ENCODE measurements at places on chromosomes 7 and 10.

DNA sequence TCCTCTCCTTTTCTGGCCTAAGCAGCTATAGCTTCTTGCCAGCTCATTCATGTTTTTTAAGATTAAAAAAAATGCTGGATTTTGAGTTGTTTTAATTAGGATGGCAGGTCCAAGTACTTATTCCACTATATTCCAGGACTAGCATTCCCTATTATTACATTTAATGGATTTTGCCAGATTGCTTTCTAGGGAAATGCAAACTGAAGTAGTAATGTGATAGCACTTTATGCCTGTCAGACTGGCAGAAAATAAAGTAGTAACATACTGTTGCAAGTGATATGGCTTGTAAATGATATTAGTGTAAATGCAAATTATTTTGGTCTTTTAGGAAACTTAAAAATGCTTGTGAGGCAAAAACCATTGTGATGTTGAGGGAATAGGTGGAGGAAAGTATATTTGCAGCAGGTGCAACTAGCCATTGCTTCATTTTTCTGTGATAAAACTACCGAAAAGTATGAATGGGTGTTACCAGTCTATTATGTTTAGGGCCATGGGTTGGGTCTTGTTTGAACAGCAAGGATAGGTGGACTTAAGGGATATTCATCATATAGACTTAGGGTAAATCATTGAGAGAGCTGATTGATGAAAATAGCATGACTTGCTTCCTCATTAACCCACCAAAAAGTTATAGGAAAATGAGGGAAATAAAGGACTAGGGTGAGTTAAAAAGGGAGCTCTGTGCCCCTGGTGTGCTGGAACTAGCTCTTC is 19.9 kb downstream of the ZNRF2 start:
- DNase-seq, result no peak

DNA sequence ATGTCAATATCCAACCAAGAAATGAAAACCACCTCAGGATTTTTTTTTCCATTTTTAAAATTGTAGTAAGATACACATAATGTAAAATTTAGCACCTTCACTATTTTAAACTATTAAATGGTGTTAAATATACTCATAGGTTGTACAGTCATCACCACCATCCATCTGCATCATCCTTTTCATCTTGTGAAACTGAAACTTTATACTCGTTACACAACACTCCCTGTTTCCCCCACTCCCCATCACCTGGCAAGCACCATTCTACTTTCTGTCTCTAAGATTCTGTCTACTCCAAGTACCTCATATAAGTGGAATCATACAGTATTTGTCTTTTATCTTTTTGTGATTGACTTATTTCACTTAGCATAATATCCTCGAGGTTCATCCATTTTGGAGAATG is 335.2 kb upstream of the NPSR1 start:
- no peak for DNase-seq

DNA sequence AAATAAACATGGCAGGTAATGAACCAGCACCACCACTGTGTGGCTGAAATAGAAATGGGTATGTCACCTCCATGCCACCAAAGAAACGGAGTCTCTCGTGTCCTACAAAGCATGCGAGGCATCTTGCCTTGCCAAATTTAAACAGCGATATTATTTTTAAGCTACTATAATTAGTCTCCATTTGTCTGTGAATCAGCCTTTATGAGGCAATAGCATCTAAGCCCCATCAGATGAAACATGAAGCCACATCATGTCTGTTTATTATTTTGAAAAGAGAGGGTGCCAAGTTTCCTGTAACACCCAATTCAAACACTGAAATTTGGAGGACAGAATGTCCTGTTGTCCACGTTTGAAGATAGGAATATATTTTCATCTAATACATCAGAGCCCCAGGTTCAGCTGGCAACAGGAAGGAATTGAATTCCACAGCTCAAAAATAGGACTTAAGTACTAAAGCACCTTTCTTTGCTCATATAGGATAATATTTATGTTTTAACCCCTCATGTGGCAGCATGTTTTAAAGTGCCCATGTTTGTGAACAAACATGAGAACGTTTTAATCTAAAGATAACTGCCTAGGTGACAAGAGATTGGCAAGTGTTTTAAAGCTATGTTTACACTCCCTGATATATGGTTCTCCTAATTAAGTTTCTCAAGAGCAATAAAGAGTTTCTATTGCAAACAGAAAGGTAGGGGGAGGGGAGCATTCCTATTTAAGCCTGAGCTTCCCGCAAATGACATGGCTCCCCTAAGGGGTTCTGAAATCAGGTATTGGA is 86.8 kb downstream of the SORBS1 start:
- DNase-seq, result no peak

GRCh38 chr10:7435674-7436073 is 24.8 kb upstream of the SFMBT2 start:
- DNase-seq, result no peak

DNA sequence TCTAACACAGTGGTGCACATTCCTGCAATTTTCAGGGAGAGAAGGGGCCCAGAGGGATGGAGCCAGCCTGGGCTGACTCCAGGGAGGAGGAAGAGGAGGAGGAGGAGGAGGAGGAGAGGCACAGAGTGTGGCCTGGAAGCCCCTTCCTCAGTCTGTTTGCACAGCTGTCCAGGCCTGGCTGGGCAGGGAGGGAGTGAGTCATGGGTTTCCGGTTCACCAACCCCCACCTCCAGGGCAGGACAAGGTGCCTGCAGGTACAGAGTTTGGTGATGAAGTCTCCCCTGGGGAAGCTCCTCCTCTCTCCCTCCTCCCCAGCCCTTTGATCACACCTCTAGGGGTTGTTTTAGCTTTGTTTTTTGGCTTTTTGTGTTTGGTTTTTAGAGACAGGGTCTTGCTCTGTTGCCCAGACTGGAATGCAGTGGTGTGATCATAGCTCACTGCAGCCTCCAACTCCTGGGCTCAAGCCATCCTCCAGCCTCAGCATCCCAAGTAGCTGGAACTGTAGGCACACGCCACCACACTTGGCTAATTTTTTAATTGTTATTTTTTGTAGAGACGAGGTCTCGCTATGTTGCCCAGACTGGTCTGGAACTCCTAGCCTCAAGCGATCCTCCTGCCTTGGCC is 77.5 kb upstream of the CUX1 start:
- DNase-seq, result no peak

- no peak for DNase-seq
Observed at GRCh38 chr10:68086910-68087684, 12.0 kb upstream of the HERC4 start.

DNA sequence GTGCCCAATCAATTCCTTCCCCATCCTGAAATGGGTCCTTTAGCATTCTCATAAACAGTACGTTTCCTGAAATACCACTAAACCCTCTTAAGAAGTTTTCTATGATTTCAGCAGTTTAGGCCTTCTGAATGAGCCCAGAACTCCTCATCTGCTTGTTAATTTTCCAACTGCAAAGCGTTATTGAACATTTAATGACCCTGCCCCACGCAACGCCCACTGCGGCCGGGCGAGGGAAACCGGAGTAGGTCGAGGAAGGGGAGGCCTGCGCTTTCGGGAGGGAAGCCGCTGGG is 608 bp upstream of the UBN2 start:
- no peak for DNase-seq

DNA sequence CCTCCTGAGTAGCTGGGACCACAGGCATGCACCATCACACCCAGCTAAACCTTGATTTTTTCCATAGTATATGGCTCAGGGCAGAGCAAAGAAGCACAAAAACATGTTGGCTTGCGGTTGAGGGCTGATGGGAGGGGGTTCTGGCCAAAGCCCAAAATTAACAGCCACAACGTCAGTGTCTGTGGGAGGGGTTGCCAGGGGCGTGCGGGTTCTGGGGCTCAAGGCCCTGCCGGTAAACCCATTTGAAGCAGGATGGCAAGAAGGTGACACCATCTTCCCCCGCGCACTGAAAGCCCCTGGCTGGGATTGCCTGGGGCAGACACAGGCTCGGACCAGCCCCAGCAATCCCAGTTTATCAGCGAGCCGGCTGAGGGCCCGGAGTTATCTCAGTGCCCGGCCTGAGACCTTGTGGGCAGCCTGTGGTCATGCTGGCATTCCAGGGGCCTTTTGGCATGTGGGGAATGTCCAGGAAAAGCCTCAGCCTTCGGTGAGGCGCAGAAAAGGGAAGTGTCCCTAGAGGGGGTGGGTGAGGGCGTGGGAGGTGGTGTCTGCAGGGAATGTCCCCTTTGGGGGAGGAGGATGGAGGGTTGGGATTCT is 167.7 kb upstream of the TNRC18 start:
- no peak for DNase-seq

DNA sequence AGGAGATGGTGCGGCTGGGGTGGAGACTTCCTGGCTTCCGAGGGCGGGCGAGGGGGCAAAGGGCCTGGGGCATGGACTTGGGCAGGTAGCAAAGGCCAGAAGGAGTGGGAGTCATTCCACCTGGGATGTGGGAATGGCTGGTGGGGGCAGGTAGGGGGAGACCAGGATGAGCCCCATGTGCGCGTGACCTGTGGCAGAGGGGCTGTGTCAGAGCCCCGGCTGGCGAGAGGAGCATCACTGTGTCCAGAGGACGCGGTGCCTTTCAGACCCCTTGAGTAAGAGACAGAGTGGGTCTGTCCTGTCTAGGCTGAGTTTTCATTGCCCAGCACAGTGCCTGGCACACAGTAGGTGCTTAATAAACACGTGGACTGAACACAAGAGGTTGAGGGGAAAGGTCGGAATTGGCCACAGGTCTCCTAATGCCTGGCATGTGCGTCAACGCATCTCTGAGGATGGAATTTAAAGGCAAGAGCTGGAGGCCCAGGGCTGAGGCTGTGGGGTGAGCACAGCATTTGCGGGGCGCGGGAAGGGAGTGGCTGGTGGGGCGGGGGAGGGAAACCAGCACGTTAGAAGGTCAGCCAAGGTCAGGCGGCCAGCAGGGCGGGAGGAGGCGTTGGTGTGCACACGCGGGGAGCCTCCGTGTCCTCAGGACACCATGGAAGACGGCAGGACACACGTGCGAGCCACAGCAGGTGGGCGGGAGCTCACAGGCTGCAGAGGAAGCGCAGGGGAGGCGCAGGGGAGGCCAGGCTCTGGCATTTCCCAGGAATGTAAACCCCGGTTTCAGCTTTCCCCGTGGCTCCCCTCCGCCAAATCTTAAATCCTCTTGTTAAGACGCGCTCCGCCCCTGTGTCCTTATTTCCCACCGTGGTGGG is 51.8 kb downstream of the CUX1 start:
- no peak for DNase-seq

DNA sequence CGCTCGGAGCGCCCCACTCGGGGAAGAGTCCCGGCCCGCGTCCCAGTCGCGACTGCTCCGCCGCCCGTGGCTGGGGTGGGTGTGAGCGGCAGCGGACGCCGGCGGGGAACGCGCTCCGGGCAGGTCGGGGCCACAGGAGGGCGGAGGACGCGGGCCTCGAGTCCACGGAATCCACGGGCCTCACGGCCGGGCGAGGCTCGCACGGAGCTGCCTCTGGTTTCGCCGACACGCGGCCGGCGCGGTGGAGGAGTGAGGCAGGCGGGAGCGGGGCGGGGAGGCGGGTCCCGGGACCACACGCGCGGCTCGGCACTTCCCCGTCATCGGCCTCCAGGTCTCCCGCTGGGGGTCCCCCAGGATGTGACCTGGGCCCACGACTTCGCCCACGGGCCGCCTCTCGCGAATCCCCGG is 533 bp upstream of the NKX6-2 start:
- no peak for DNase-seq

- no peak for DNase-seq
Observed at GRCh38 chr7:17275749-17276671, 22.4 kb upstream of the AHR start.

- DNase-seq, result no peak
Observed at GRCh38 chr7:28958235-28958979, at the start of gene TRIL. Gene TRIL, minus strand, starts transcription at chr7:28958330. Its CDS starts 284 bp downstream, at chr7:28958046.

DNA sequence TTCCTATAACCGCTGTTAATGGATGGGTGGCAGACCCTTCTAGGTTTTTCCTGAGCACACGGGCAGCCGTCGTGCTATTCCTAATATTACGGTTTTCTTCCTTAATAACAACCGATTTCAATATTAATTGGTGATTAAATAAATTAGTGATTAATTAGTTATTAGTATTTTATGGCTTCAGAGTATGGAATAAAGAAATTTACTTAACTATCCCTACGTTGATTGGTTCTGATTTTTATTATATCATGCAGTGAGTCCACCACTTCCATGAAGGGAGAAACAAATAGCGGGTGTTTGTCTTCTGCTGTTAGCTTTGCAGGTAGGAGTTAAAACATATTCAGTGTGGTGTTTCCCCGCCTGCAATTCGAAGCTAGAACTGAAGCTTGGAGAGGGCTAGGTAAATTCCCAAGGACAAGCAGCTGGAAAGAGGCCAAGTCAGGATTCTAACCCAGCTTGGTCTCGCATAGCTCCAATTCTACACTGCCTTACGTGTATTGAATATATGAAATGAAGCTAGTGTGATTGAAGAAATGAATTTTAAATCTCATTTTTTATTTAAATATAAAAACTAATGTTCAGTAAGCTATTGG is 928 bp upstream of the CSTF2T start:
- DNase-seq, result no peak

DNA sequence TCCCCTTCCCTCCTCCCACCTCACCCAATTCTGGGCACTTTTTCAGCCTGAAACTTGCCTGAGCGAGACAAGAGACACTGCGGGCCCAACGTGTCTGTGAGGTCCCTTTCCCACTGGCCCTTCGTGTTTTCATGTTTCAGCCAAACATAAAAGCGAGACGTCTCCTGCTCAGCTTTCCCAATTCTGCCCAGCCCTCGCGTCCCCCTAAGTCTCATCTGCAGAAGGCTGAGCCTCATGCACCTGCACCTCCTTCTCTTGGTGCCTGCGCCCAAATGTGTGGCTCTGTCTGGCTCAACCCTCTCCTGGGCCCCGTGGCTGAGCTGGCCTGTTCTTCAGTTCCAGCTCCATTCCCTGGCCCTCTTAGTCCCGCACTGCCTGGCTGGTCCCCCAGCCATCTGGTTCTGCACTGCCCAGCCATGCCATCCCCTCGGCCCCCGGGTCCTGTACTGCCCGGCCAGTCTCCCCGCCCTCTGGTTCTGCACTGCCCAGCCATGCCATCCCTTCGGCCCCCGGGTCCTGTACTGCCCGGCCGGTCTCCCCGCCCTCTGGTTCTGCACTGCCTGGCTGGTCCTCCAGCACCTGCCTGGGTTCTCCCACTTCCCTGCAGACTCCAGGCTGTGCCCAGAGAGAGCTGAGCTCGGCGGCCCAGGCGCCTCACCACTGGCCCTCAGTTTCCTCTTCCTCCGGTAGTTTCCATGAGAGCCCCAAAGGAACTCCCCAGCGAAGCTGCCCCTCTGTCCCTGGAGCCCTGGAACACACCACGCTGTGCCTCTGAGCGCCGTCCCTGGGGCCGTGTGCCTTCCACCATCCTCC is 224.1 kb downstream of the DNAJB6 start:
- DNase-seq, result no peak

GRCh38 chr7:96090756-96091155 is 231.1 kb downstream of the SLC25A13 start:
- DNase-seq, result no peak

GRCh38 chr10:43390759-43391158 is 18.2 kb downstream of the HNRNPF start:
- no peak for DNase-seq

All from stimulated activated CD4-positive, alpha-beta T cell treated with anti-CD3 and anti-CD28 coated beads, Interleukin-12 subunit alpha, Interleukin-12 subunit beta, amount 100 ng/mL, for 24 hours (primary cell).